ENCODE measurements at places on chromosomes 4 and X.

DNA sequence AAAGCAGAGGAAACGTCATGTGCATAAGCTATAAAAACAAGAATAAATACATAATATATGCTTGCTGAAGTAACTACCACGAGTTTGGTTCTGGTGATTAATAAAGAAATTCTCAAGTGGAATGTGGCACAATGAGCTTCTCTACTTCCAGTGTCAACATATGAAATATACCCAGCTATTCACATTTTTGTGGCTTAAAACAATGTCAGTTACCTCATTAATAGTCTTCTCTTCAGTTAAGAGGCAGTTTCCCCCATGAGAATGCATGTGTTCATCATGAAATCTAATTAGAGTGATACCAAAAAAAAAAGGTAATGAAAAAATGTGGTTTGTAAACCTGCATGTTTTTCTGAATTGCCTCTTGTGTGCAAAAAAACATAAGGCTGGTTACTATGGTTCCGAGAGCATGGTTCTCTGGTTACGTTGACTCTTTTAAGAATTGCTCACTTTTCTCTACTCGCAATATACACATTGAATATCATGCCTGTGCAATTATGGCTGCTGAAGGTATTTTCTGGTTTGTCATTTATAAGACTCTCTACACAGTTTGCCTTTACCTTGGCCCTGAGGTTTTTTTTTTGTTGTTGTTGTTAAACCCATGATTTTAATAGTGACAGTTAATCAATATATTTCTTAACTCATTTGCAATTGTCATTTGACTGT, 108.2 kb downstream of the PCDH7 start:
- no peak for DNase-seq

DNA sequence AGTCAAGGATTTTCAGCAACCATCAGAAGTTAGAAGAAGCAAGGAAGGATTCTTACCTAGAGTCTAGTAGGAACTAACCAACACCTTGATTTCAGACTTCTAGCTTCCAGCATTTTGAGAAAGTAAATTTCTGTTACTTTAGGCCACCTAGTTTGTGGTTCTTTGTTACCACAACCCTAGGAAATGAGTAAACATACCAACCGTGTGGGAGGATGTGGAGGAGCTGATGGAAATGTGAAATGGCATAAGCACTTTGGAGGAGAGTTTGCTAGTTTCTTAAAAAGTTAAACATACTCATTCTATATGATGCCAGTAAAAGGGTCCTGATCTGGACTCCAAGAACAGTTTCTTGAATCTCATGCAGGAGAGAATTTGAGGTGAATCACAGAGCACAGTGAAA, 679.4 kb downstream of the PDHA2 start:
- no peak for DNase-seq

DNA sequence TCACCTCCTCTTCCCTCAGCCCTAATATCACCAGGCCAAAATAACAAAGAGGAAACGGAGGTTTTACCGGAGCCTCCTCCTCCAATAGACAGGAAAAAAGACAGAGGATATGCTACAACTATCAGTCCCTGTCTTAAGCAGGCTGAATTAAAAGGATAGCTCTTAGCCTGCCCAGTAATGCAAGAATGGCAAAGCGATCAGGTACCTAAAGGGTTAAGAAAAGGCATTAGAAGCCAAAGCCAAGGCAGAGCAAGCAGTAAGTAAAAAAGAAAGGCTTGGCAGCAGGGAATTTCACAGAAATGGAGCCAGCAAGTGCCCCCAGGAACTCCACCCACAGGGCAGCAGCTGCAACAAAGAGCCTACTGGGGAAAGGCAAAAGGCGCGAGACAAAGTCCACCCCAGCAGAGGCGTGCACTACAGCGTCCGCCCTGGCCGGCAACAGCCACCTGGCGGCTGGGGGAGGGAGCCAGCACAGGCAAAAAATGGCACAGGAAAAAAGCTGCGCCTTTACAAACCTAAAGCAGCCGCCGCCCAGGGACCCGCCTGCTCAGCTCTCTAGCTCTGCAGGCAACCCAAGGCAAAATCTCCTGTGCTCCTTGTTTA, 220.6 kb upstream of the ZC4H2 start:
- DNase-seq: no peak

- no peak for DNase-seq
Measured at GRCh38 chrX:113954297-113954696, 629.6 kb upstream of the HTR2C start.

GRCh38 chrX:69066966-69067525, 98.2 kb downstream of the PJA1 start:
- no peak for DNase-seq

DNA sequence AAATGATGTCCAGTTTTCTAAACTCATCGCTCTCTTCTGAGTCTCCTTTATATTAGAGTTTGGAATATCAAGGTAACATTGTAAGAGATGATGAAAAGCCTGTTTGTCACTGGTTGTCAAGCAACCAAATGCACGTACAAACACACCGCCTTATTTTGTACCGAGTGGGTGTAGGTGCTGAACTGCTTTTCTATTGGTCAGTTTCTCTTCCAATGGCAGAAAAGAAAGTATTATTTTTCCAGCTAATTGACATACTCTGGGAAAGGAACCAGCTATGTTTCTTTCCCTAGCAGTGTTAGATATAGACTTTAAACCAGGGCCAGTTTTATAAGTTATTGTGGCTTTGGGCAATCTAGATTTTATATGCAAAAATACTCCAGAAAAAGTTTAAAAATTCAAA, 6.6 kb upstream of the PPM1K start:
- no peak for DNase-seq

- DNase-seq: no peak
Measured at GRCh38 chrX:104539081-104539480, 26.9 kb upstream of the IL1RAPL2 start.

- no peak for DNase-seq
Measured at GRCh38 chrX:113275804-113276203, 435.2 kb upstream of the AMOT start.

GRCh38 chrX:123833387-123833786, 26.5 kb upstream of the XIAP start:
- DNase-seq: peak; percentile 56

GRCh38 chrX:120302434-120302833, 8.8 kb downstream of the TMEM255A start:
- no peak for DNase-seq

DNA sequence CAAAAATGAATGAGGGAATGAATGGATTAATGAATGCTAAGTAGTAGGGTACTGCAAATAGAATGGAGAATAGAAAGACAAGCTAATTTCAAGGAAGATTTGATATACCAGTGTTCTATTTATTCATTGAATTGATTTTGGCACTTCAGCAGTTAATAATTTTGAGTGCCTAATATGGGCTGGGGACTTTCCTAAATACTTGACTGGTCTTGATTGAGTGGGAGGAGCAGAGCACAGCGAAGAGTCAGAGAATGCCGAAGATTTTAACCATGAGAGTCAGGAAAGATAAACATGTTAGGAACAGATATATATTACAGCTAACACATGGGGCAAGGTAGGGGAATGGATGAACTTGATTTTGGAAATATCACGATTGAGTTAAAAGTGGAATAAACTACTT, 10.6 kb downstream of the IL15 start:
- DNase-seq: no peak

DNA sequence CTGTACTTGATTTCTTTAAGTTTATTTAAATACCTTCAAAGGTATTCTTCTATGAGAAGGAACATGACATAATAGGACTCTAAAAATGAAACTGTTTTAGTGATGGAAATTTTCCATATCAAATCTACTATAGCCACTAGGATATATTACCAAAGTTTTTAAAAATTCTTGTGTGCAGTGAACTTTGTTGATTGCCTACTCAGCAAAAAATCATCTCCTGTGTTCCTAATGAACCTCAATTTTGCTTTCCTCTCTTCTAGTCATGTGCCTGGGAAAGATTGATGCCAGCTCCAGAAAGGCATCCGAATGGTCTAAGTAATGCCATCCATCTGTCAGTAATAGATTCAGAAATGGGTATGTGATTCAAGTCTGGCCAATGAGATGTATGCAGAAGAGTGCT, 111.1 kb downstream of the ANXA3 start:
- DNase-seq: no peak

- DNase-seq: no peak
Measured at GRCh38 chr4:172874944-172875343, 293.7 kb upstream of the GALNT7 start.

DNA sequence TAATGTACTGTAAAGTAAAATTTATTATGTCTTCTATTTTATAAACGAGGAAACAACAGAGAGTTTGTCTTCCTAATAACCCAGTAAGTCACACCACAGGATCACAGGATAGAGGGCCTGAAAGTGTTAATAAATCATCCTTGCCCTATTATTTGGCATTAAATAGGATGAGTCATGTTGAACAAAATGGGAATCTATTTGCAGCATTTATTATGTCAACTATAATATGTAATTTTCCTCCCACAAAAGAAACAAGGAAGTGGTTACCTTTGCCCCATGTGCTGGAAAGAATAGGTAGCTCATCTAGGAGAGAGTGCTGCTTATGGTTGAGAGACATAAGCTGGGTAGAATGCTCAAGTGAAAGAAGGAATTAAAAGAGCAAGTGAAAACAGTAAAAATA, 237.6 kb upstream of the NDST3 start:
- no peak for DNase-seq

- DNase-seq: no peak
Measured at GRCh38 chr4:146299607-146300006, 85.3 kb downstream of the REELD1 start.

DNA sequence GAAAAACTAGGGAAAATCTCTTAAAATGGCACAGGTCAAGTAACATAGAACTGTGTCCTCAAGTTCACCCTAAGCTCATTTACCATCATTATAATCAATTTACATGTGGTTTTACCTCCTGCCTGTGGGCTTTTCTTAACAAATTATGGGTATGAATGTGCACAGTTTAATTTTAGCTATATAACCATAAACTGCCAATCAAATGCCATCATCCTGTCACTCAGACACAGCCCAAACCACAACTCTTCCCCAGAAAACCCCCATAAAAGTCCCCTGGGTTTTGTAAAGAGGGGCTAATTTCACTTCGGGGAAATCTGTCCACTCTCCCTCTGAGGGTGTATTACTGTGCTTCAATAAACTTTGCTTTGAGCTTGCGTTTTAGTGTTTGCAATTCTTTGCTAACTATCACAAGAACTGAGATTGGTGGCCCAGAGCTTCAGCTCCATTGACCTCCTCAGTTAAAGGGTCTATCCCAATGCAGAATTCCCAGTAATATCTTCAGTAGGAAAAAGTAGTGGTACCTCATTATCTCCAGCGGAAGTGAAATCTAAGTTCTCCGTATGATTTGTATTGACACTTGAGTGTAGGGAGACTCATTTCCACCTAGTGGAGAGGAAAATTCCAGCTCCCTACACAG, 394.6 kb downstream of the SPOCK3 start:
- no peak for DNase-seq

GRCh38 chr4:74625981-74626380, 168.3 kb downstream of the BTC start:
- no peak for DNase-seq

DNA sequence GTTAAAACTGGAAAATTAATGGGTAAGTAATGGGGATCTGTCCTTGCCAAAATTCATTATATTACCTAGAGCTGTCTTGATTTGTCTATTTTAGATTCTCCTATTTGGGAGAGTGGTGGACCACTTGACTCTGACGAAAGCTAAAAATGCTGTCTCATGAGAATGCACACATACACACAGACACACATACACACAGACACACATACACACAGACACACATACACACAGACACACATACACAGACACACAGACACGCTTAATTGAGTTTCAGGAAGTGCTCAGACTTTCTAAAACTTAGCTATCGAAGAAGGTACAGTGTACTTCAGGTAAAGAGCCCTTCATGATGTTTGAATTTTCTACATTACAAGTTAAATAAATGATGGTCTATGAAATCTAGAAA, 279.5 kb downstream of the ANKRD50 start:
- DNase-seq: no peak

DNA sequence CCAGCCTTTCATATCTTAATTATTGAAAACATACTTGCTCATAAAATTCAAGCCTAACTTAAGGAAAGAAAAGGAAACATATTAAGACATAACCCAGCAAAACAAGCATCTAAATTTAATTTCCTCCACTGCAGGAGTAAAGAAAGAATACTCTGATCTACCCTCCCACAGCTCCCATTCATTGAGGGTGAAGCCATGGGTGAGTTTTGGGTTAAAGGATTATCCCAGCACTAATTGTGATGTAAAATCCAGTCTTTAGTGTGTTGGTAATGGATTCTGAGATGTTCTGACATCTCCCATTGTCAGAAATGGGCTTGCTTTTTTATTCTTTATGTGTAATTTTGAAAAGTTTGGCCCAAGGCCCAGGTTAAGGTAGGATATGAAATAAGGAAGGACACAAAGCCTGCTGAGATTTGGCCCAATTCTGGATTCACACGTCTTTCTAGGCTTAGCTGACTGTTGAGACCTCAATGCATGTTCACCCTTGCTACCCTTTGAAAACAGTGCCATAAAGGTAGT, 50.4 kb downstream of the SPARCL1 start:
- no peak for DNase-seq

GRCh38 chrX:153687121-153688039, at the start of gene SLC6A8:
Gene SLC6A8, plus strand, starts transcription at chrX:153687926. Its CDS starts 649 bp downstream, at chrX:153688575.
- DNase-seq: peak; percentile 73

- DNase-seq: no peak
Measured at GRCh38 chr4:108384544-108384943, 215.8 kb upstream of the LEF1 start.

- no peak for DNase-seq
Measured at GRCh38 chrX:136652822-136653723, 5.1 kb downstream of the CD40LG start.

DNA sequence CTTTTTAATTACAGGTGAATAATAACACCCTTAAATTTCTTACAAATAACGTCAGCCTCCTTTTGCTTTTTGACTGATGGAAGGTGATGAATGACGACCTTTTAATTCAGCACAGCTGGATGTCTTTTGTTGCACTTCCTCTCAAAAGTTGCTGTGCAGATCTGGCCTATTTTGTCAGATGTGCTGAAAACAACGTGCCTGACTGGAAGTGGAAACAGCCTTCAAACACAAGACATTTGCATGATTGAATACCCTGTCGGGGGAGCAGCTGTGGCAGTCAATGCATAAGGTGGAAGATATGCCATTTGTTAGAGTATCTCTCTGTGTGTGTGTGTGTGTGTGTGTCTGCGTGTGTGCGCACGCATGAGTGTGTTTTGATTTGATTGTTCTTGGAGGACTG, 579.7 kb downstream of the SPRY1 start:
- DNase-seq: peak; percentile 65

DNA sequence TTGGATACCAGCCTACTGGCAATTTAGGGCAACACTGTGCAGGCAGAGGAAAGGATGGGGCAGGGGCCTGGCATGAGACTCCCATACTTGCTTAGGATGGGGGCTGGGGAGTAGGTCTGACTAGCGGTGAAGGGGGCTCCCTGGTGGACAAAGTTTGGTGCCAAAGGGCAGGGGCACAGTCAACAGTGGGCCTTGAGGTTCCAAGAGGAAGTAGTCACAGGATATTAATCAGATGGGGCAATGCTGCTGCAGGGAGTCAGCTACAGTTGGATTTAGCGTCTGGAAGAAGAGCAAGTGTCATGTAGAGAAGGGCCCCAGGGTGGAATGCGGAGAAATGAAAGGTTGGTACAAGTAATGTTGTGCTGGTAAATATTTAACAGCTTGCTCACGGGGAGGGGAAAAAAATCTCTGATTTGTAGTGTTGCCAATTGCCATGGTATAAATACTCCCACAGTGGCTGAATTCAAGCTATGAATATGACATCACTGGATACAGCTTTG, 139.4 kb downstream of the PJA1 start:
- no peak for DNase-seq

- no peak for DNase-seq
Measured at GRCh38 chrX:22462959-22463358, 190.2 kb downstream of the CBLL2 start.

- DNase-seq: no peak
Measured at GRCh38 chr4:81620442-81620841, 148.7 kb upstream of the RASGEF1B start.

Measured in NCI-H345 (cell line).